ENCODE measurements at places on chromosomes 1 and 21. TPM values are rescaled to one million over a fixed set of nuclear protein-coding genes. Genes with fewer than 3 reads are reported as not detected.
A peak's percentile ranks its signal among the peaks of the same experiment; 100 is the strongest.

DNA sequence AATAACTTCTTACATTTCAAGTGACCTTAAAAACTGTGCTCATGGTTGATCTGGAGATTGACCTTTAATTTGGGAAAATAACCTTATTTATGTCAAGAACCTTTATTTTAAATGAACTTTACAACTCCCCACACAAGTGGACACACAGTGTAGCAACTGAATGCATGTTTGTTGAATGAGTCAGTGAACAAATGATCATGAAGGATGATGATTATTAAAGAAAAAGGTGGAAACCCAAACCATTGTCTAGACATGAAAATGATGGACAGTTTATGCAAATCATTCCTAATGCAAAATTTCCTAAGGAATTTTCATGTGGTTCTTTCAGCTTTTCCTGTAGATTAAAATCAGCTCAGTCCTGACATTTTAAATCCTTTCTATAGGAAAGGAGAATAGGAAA is 439.8 kb upstream of the RUNX1 start:
- H3K27me3 ChIP-seq: peaks cover 17% of the 10 kb centered on the region
- no peak overlapping the region for H3K4me3 ChIP-seq
- no peaks in the 10 kb centered on the region for H3K36me3 ChIP-seq
- no peak overlapping the region for H3K27ac ChIP-seq
- no peak for DNase-seq
- peaks cover 4% of the 10 kb centered on the region for H3K4me1 ChIP-seq

Gene RABGAP1L
- 38.2 TPM for total RNA-seq

Gene KIRREL1
- total RNA-seq: not detected

DNA sequence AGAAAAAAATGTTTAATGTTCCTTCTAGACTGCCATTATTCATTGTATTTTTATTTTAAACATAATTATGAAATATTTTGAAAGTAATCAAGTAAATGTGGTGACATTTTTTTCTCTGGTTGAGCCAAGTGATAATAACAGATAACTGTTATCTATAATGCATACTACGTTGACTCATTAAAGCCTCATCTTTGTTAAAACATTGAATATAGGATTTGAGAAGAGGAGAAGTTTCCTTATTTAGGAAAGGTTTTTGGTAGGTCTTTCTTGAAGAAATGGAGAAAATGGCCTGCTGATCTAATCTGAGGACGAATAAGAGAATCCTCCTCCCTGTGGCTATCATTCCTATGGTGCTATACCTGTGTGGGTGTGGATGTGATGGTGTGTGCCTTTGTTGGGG is 89.0 kb downstream of the NFIA start:
- H3K4me3 ChIP-seq: no peak overlapping the region
- H3K4me1 ChIP-seq: no peaks in the 10 kb centered on the region

GRCh38 chr1:171346881-171347280 is 32.9 kb downstream of the FMO4 start:
- H3K4me1 ChIP-seq: no peaks in the 10 kb centered on the region
- no peak overlapping the region for H3K4me3 ChIP-seq
- H3K27me3 ChIP-seq: no peaks in the 10 kb centered on the region
- H3K27ac ChIP-seq: no peak overlapping the region
- no peak for DNase-seq
- H3K36me3 ChIP-seq: no peaks in the 10 kb centered on the region

- H3K4me1 ChIP-seq: no peaks in the 10 kb centered on the region
- H3K4me3 ChIP-seq: no peak overlapping the region
- peak; percentile 42 for DNase-seq
These were observed 257.2 kb downstream of the MRPL39 start for GRCh38 chr21:25350056-25350455.

GRCh38 chr1:6185151-6185550 is 5.0 kb upstream of the CHD5 start:
- H3K27ac ChIP-seq: no peak overlapping the region
- H3K36me3 ChIP-seq: peaks cover 35% of the 10 kb centered on the region
- peaks cover 20% of the 10 kb centered on the region for H3K4me1 ChIP-seq
- no peak overlapping the region for H3K4me3 ChIP-seq
- peaks cover 19% of the 10 kb centered on the region for H3K27me3 ChIP-seq

GRCh38 chr1:203338335-203339036 is 12.4 kb downstream of the FMOD start:
- peaks cover 18% of the 10 kb centered on the region for H3K4me1 ChIP-seq
- no peaks in the 10 kb centered on the region for H3K36me3 ChIP-seq
- peaks cover 25% of the 10 kb centered on the region for H3K27me3 ChIP-seq
- no peak overlapping the region for H3K4me3 ChIP-seq
- peak; percentile 74 for DNase-seq

- H3K4me1 ChIP-seq: peaks cover 64% of the 10 kb centered on the region
- peak overlapping the region; percentile 31 for H3K4me3 ChIP-seq
- no peaks in the 10 kb centered on the region for H3K27me3 ChIP-seq
- peaks cover 9% of the 10 kb centered on the region for H3K36me3 ChIP-seq
These were observed 21.3 kb upstream of the C1orf105 start for GRCh38 chr1:172398970-172399755.

GRCh38 chr1:181493885-181494284 is 10.6 kb downstream of the CACNA1E start:
- DNase-seq: no peak
- peaks cover 46% of the 10 kb centered on the region for H3K27me3 ChIP-seq
- no peaks in the 10 kb centered on the region for H3K4me1 ChIP-seq
- H3K27ac ChIP-seq: no peak overlapping the region

Gene PLXNA2
- 0.84 TPM for total RNA-seq

GRCh38 chr1:25478633-25479032 is 47.9 kb downstream of the MACO1 start:
- no peaks in the 10 kb centered on the region for H3K27me3 ChIP-seq
- no peak for DNase-seq
- H3K27ac ChIP-seq: no peak overlapping the region
- no peak overlapping the region for H3K4me3 ChIP-seq
- peaks cover 14% of the 10 kb centered on the region for H3K36me3 ChIP-seq

Gene GABRD
- total RNA-seq: not detected

- H3K36me3 ChIP-seq: no peaks in the 10 kb centered on the region
- no peak overlapping the region for H3K27ac ChIP-seq
- no peaks in the 10 kb centered on the region for H3K4me1 ChIP-seq
- peaks cover 3% of the 10 kb centered on the region for H3K27me3 ChIP-seq
- no peak overlapping the region for H3K4me3 ChIP-seq
These were observed 79.4 kb upstream of the POU3F1 start for GRCh38 chr1:38125837-38126520.

Gene ITLN2
- not detected for total RNA-seq

Gene ECM1
- 0.78 TPM for total RNA-seq

GRCh38 chr1:95233319-95233736 is 682 bp upstream of the RWDD3 start:
- H3K4me3 ChIP-seq: peak overlapping the region; percentile 91
- peaks cover 26% of the 10 kb centered on the region for H3K4me1 ChIP-seq
- H3K36me3 ChIP-seq: peaks cover 22% of the 10 kb centered on the region

Gene FAM131C
- total RNA-seq: 6.0 TPM

DNA sequence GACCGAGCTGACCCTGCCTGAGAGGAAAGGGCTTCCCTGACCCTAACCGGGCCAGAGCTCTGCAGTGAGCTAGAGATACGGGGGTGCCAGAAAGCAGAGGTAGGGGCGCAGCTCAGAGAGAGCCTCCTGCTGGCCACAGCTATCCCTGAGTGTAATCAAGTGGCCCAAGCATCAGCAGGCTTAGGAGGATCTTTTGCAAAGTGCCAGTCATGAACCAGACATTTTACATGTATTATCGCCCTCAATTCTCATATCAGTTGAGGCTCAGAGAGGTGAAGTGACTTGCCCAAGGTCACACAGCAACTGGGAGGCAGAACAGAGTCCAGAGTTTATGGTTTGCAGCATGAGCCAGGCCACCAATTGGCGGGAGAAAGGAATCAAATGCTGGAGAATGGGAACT is 7.0 kb upstream of the ID3 start:
- no peak for DNase-seq
- peaks cover 58% of the 10 kb centered on the region for H3K27me3 ChIP-seq

Gene MCOLN3
- total RNA-seq: 1.6 TPM

- H3K4me3 ChIP-seq: no peak overlapping the region
- DNase-seq: no peak
- H3K36me3 ChIP-seq: peaks cover 34% of the 10 kb centered on the region
- H3K4me1 ChIP-seq: peaks cover 22% of the 10 kb centered on the region
- no peaks in the 10 kb centered on the region for H3K27me3 ChIP-seq
- no peak overlapping the region for H3K27ac ChIP-seq
These were observed 30.7 kb downstream of the NTPCR start for GRCh38 chr1:232980986-232981560.

- H3K27ac ChIP-seq: no peak overlapping the region
- H3K4me1 ChIP-seq: no peaks in the 10 kb centered on the region
- H3K36me3 ChIP-seq: no peaks in the 10 kb centered on the region
- no peak for DNase-seq
These were observed 64.8 kb upstream of the PPM1J start for GRCh38 chr1:112779665-112780526.

Gene FGR
- total RNA-seq: 0.08 TPM

DNA sequence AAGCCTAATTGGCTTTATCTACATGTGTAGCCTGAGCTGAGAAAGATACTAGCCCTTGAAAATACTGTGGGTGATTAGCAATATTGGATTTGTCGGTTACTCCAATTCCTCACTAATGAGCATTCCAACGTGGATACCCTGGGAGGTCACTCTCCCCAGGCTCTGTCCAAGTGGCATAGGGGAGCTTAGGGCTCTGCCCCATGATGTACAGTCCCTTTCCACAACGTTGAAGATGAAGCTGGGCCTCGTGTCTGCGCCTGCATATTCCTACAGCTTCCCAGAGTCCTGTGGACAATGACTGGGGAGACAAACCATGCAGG is 2.6 kb downstream of the RCC1 start:
- H3K27me3 ChIP-seq: no peaks in the 10 kb centered on the region
- peaks cover 48% of the 10 kb centered on the region for H3K4me1 ChIP-seq
- H3K27ac ChIP-seq: peak overlapping the region; percentile 97
- no peak for DNase-seq

DNA sequence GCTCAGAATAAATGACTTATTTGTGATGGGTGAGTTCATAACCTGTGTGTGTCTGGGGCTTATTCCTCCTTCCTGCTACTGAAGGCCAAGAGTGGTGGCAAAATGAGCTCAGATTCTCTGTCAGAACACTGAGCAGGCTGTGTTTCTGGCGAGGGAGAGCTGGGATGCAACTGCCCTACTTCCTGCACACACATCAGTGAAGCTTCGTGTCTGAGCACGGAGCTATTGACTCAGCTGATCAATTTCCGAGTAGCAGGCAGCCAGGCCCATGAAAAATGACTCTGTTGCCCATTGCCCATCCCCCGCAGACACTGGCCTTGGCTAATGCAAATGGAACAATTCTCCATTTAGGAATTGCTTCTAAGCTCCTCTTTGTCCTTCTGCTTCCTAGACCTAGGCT is 27.7 kb downstream of the TNR start:
- H3K4me3 ChIP-seq: no peak overlapping the region
- H3K27me3 ChIP-seq: no peaks in the 10 kb centered on the region
- no peak overlapping the region for H3K27ac ChIP-seq
- H3K4me1 ChIP-seq: no peaks in the 10 kb centered on the region

DNA sequence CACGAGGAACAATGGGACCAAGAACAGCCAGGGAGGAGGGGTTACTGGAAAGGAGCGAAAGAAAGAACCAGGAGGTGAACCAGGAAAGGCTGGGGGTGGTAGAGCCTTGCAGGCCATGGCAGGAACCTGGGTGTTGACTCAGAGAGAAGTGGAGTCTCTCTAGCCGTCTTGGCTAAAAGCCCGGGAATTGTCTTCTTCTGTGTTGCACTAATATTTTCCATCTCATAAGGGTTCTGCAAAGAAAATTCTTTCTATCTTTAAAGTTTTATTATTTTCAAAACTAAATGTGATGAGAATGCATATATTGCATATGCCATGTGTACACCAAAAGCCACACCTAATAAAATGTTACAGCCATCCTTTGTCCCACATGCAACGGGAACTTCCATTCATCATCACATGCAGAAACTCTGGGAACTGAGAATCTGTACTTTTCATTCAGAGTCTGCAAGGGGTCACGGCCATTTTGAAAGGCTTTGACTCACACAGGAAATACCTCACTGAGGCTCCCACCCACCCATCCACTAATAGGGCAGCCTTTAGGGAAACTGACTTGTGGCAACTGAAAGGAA is 38.0 kb downstream of the ERG start:
- no peak overlapping the region for H3K4me3 ChIP-seq
- no peak overlapping the region for H3K27ac ChIP-seq
- no peaks in the 10 kb centered on the region for H3K27me3 ChIP-seq
- H3K36me3 ChIP-seq: no peaks in the 10 kb centered on the region
- no peaks in the 10 kb centered on the region for H3K4me1 ChIP-seq
- no peak for DNase-seq

DNA sequence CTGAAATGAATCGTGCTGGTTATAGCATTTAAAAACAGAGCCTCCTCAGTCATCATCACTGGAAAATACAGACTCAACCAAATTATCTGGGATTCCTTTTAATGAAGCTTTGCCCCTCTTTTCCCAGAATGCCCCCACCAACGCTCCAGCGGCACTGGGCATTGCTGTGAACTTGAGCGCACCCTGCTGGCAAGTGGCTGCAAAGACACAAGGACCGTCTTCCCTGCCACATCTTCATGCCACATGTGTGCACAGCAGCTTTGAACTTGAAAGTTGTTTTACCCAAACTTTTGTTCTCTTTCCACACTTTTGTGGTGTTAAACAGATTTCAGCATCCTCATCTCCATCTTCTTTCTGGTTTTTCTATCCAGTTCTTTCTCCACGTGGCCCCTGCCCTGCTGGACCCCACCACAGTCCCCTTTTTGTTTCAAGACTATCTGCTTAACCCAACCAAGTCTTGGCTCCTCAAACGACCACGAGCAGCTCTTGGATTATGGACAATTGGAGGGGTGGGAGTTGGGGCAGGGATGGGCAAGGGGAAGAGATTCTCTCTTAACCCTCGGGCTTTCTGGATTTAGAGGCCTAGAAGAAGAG is 12.8 kb upstream of the LMX1A start:
- H3K27ac ChIP-seq: no peak overlapping the region
- H3K36me3 ChIP-seq: no peaks in the 10 kb centered on the region
- no peak overlapping the region for H3K4me3 ChIP-seq
- peak; percentile 69 for DNase-seq
- peaks cover 2% of the 10 kb centered on the region for H3K4me1 ChIP-seq

GRCh38 chr1:168599641-168600040 is 23.2 kb downstream of the XCL1 start:
- H3K4me1 ChIP-seq: peaks cover 8% of the 10 kb centered on the region
- H3K27me3 ChIP-seq: peaks cover 2% of the 10 kb centered on the region
- DNase-seq: no peak
- H3K4me3 ChIP-seq: no peak overlapping the region
- H3K27ac ChIP-seq: no peak overlapping the region

- H3K36me3 ChIP-seq: no peaks in the 10 kb centered on the region
- no peak overlapping the region for H3K27ac ChIP-seq
- H3K27me3 ChIP-seq: no peaks in the 10 kb centered on the region
- no peak overlapping the region for H3K4me3 ChIP-seq
- H3K4me1 ChIP-seq: peaks cover 4% of the 10 kb centered on the region
These were observed 1183.7 kb downstream of the MRPL39 start for GRCh38 chr21:24423546-24423945.

Gene RUSC1
- 33.7 TPM for total RNA-seq

Gene SELL
- 222 TPM for total RNA-seq
